ENCODE measurements at places on chromosomes 11 and 22.

DNA sequence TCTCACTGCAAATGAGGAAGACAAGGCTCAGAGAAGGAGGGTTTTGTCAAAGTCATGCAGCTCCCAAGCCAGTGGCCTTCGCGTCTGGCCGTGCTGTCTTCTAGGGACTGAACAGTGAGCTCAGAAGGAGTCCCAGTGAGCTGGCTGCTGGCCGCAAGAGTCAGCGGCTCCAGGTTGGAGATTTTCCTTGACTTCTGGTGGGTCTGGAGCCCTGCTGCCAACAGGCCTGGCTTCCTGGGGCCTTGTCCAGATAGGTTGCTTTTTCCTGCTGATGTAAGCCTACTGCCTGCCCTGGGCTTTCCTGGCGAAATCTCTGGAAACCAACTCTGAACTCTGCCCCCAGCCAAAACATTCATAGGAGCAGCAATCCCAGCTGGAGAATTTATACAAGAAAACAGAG is 272.7 kb upstream of the CADM1 start:
- no peak overlapping the region for H3K27ac ChIP-seq
- DNase-seq = no peak
- H3K27me3 ChIP-seq = no peaks in the 10 kb centered on the region
- H3K4me1 ChIP-seq = no peaks in the 10 kb centered on the region

DNA sequence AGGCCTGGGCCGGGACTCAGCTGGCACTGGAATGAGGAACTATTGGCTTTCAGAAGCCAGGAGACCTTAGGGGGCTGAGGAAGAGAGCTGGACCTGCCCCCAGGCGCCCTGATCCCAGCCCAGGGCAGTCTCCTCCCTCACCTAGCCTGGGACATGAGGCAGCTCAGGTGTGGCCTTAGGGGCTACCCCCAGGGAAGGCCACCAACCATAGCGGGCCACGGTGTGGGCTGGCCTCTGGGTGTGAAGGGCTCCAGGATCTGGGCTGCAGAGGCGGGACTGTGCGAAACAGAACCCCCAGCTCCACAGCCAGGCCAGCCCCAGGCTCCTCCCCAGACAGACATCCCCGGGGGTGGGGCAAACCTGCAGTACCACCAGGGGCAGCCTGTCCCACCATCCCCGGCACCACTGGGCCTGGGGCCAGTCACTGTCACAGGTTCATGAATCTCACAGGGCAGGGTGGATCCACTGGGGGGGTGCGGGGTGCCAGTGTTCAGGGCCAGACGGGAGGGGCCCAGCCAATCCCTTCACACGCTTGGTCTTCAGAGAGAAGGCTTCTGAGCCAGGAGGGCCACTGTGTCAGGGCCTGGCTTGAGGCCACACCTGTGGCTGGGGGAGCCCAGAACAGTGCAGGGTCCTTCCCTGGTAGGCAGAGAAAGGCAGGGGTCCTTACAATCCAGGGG is 3.5 kb downstream of the PLXNB2 start:
- H3K4me1 ChIP-seq = peaks cover 11% of the 10 kb centered on the region
- H3K36me3 ChIP-seq = no peaks in the 10 kb centered on the region
- H3K27me3 ChIP-seq = no peaks in the 10 kb centered on the region
- no peak for DNase-seq
- no peak overlapping the region for H3K4me3 ChIP-seq

GRCh38 chr11:85196968-85197367 is 430.2 kb downstream of the DLG2 start:
- no peak overlapping the region for H3K4me3 ChIP-seq
- H3K36me3 ChIP-seq = no peaks in the 10 kb centered on the region
- no peaks in the 10 kb centered on the region for H3K4me1 ChIP-seq
- no peak for DNase-seq
- no peaks in the 10 kb centered on the region for H3K27me3 ChIP-seq

DNA sequence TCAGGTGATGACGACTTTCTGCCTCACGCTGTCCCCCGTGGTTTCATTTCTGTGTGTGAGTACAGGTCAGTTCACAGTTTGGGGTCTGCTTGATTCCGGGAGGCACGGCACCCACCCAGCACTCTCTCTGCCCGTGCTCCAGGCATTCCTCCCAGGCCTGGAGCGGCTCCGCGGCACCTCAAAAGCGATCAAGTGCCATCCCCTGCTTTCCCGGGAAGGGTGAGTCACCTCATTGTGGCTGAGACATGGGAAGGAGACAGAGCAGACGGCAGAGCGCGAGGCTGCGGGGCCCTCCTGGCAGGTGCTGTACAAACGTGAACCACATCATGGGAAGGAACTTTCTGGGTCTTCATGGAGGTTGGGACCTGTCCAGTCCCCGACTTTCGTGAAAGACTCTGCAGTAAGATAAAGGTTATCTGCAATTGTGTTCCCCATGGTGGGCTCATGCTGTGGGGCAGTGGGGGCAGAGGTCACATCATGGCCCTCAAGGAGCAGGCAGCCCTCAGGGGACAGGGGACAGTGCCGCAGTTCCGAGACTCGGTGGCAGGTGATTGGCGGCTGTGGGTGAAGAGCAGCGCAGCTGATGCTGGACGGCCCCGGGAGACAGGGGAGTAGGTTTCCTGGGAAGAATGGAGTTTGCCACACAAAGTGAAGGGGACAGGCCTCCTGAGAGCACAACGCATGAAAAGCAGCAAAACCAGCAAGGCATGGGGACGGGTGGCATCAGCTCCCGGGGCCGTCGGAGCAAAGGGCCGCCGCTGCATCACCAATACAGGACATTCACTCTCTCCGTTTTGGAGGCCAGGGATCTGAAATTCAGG is 65.3 kb downstream of the CELSR1 start:
- no peak for DNase-seq
- no peaks in the 10 kb centered on the region for H3K36me3 ChIP-seq
- H3K4me1 ChIP-seq = no peaks in the 10 kb centered on the region
- no peak overlapping the region for H3K27ac ChIP-seq
- H3K27me3 ChIP-seq = no peaks in the 10 kb centered on the region

- DNase-seq = peak; percentile 59
- no peak overlapping the region for H3K4me3 ChIP-seq
- H3K36me3 ChIP-seq = no peaks in the 10 kb centered on the region
- H3K27ac ChIP-seq = no peak overlapping the region
- peaks cover 7% of the 10 kb centered on the region for H3K4me1 ChIP-seq
These were observed 37.5 kb downstream of the ZC3H12C start for GRCh38 chr11:110130642-110131238.

Data from lung (tissue), 17 donors.